Endodermal cell (in vitro differentiated cells): ENCODE measurements at places on chromosomes 12 and 14.

GRCh38 chr14:99213101-99213500, 58.9 kb downstream of the BCL11B start:
- H3K4me1 ChIP-seq, result no peaks in the 10 kb centered on the region
- H3K36me3 ChIP-seq, result no peaks in the 10 kb centered on the region
- H3K4me3 ChIP-seq, result no peak overlapping the region
- DNase-seq, result no peak
- no peaks in the 10 kb centered on the region for H3K27me3 ChIP-seq
- H3K27ac ChIP-seq, result no peak overlapping the region

- peaks cover 4% of the 10 kb centered on the region for H3K4me1 ChIP-seq
- H3K36me3 ChIP-seq, result no peaks in the 10 kb centered on the region
- no peak overlapping the region for H3K27ac ChIP-seq
- DNase-seq, result no peak
- H3K4me3 ChIP-seq, result no peak overlapping the region
Observed at GRCh38 chr14:83197271-83197670, 1663.6 kb upstream of the SEL1L start.

DNA sequence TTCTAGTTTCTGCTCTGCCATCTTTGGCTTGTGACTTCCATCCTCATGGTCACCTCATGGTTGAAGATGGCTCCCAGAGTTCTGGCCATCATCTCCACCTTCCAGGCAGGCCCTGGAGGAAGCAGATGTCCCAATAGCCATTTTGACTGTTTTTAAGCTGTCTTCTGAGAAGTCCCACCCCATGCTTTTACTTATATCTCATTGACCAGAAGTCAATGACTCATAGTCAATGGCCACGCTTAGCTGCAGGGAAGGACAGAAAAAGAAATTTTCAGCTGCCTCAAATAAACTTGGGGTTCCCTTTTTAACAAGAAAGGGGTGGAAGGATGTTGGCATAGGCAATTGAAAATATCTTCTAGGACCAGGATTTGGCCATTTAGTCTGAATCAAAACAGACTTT, 168.1 kb downstream of the AACS start:
- no peak for DNase-seq
- H3K4me1 ChIP-seq, result no peaks in the 10 kb centered on the region
- H3K4me3 ChIP-seq, result no peak overlapping the region
- no peaks in the 10 kb centered on the region for H3K27me3 ChIP-seq
- no peak overlapping the region for H3K27ac ChIP-seq
- no peaks in the 10 kb centered on the region for H3K36me3 ChIP-seq

DNA sequence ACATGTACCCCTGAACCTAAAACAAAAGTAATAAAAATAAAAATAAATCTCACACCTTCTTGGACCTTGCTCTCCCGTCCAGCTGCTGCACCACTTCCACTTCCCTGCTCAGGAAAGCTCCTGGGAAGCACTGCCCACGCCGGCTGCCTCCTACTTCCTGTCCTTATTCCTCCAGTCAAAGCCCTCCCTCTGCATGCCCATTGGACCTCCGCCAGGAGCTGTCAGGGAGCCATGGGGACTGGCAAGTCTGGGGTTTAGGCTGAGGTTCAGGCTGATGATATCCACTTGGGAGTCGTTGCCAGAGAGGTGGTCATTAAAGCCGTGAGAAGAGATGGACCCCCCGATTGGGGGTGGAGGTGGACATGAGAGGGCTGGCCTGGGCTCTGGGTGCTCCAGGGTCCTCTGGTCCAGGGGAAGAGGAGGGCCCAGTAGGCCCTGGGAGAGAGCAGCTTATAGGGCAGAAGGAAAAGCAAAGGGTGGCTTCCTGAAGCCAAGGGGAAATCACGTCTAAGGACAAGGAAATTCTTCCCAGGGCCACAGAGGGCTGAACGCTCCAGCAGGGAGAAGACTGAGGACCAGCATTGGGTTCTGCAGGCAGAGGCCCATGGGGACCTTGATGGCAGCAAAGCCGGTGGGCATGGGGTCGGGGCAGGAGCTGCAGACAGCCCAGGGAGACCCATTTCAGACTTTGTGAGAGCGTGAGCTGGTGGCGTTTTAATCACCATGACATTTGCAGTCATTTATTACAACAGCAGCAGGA, 78.7 kb downstream of the FZD10 start:
- no peak overlapping the region for H3K4me3 ChIP-seq
- H3K27ac ChIP-seq, result no peak overlapping the region
- DNase-seq, result peak; percentile 44
- no peaks in the 10 kb centered on the region for H3K36me3 ChIP-seq
- H3K27me3 ChIP-seq, result peaks cover 30% of the 10 kb centered on the region
- H3K4me1 ChIP-seq, result no peaks in the 10 kb centered on the region

GRCh38 chr14:21509432-21510143, 1.6 kb downstream of the METTL3 start:
- peaks cover 35% of the 10 kb centered on the region for H3K36me3 ChIP-seq
- H3K4me1 ChIP-seq, result no peaks in the 10 kb centered on the region
- DNase-seq, result no peak
- H3K4me3 ChIP-seq, result peak overlapping the region; percentile 99
- no peaks in the 10 kb centered on the region for H3K27me3 ChIP-seq

GRCh38 chr12:59823567-59823966, 227.7 kb downstream of the SLC16A7 start:
- H3K27me3 ChIP-seq, result no peaks in the 10 kb centered on the region
- no peak overlapping the region for H3K4me3 ChIP-seq
- H3K36me3 ChIP-seq, result no peaks in the 10 kb centered on the region
- peaks cover 4% of the 10 kb centered on the region for H3K4me1 ChIP-seq
- DNase-seq, result no peak

DNA sequence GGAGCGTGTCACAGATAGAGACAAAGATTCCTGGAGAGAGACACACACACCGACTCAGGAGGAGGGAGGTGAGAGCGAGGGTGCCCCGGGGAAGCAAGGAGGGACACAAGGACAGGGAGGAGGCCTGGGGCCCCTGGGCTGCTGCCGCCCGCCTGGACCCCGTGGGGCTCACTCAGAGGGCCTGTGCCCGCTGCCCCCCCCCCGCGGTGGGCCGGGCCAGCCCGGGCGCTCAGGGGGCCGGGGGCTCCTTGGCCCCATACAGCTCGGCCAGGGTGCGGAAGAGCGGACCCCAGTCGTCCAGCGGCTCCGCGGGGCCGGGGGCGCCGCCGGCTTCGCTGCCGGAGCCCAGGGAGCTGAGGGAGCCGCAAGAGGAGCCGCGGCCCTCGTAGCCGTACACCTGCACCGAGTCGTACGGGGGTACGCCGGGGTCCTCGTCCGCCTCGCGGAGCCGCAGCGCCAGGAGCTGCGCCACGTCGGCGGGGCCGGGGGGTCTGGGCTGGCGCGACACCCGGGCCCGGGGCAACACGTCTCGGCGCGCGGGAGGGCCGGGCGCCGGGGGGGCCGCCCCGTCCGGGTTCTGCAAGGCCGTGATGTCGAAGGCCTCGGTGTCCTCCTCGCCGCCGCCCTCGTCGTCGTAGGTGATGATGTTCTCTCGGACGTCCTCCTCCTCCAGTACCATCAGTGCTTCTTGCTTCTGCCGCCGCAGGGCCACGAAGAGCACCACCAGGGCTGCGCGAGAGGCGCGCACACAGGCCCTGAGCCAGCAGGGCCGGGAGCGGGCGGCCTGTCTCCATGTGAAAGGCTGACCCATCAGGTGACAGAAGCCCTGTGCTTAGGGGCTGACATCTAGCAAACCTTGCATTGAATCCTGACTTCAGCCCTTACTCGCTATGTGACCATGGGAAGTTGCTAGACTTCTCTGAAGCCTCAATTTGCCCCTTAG, 6.0 kb downstream of the PSMB11 start:
- peaks cover 19% of the 10 kb centered on the region for H3K4me1 ChIP-seq
- no peaks in the 10 kb centered on the region for H3K27me3 ChIP-seq
- H3K36me3 ChIP-seq, result peaks cover 25% of the 10 kb centered on the region
- no peak overlapping the region for H3K27ac ChIP-seq

GRCh38 chr14:48536318-48536717, 860.9 kb upstream of the MDGA2 start:
- no peaks in the 10 kb centered on the region for H3K27me3 ChIP-seq
- H3K36me3 ChIP-seq, result no peaks in the 10 kb centered on the region
- no peak overlapping the region for H3K4me3 ChIP-seq
- H3K27ac ChIP-seq, result no peak overlapping the region

- H3K27ac ChIP-seq, result no peak within 1 kb of the TSS
- H3K27me3 ChIP-seq, result no peaks in the 10 kb centered on the region
- no peak for DNase-seq
- no peak within 1 kb of the TSS for H3K4me3 ChIP-seq
- H3K36me3 ChIP-seq, result no peaks in the 10 kb centered on the region
Observed at GRCh38 chr12:8156845-8157244, at the start of gene ZNF705A. Gene ZNF705A (plus strand): TSS chr12:8157015. CDS start chr12:8172626, 15,611 bp downstream.

DNA sequence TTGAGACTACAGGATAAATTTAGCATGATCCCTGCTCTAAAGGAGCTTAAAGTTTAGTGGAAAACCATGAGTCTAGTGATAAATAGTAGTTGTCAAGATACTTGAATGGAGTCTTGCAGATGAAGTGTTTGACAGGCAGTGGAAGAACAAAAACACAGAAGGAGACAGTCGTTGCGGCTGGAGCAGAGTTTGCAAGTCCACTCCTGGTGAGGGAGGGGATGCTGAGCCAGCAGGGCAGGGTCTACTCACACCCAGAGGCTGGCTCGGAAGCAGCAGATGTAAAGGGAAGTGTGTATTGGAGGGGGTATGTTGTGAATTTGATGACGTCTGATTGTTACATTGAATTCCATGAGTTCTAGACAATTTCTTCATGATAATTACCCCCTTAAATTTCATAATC, 61.3 kb downstream of the TRAF3 start:
- H3K36me3 ChIP-seq, result no peaks in the 10 kb centered on the region
- H3K27me3 ChIP-seq, result no peaks in the 10 kb centered on the region
- no peaks in the 10 kb centered on the region for H3K4me1 ChIP-seq
- peak overlapping the region; percentile 20 for H3K27ac ChIP-seq
- H3K4me3 ChIP-seq, result no peak overlapping the region
